NCI-H524 treated with DMSO at 0.1 percent for 48 hours (cell line): ENCODE measurements at places on chromosomes 11 and 22.

- no peak for DNase-seq
Observed at GRCh38 chr11:62707277-62707861, at the start of the genes BSCL2 and GNG3. Gene BSCL2 (minus strand): TSS chr11:62707424. CDS start chr11:62707195, 229 bp downstream. Gene GNG3 (plus strand): TSS chr11:62707676. CDS start chr11:62708296, 620 bp downstream.

- DNase-seq = no peak
Observed at GRCh38 chr22:37898441-37899181, 7.5 kb upstream of the MICALL1 start.

DNA sequence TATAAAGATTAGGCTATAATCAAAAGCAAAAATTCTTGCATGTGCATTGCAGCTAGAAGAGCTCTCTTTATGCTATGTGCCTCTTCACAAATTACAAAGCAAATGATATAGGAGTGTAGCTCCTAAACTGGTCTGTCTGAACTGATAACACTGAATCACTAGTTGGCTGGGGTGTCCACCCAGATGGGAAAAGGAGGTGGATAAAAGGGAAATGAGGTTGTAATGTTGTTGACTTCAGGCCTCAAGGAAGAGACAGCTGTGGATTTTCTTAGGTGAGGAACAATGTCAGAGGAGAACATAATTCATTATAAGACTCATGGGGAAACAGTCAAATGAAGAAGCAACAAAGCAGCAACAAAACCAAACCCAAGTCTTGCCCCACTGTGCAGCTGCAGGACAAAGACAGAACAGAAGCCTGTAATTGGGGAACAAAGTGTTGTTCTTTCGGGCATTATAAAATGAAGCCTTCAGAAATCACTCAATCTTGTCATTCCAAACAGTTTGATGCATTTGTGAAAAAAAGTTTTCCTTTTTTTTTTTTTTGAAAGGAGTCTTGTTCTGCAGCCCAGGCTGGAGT is 130.1 kb upstream of the DDI1 start:
- no peak for DNase-seq

- DNase-seq = no peak
Observed at GRCh38 chr22:27090611-27091011, 433.2 kb downstream of the MIAT start.

DNA sequence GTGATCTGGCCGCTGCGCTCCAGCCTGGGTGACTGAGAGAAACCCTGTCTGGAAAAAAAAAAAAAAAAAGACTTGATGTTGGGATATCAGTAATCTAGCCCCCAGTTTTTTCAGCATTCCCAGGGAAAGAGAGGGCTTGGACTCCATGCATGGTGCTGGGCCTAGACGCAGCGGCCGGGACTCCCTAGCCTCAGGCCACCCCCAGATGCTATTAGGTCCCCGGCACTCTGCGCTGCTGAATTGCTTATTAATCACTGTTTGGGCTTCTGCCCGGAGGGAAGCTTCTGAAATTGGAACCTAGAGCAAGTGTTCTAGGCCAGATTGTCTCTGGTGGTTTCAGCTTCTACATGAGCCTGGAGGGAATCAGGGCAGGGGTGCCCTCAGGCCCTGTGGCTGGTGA is 39.0 kb downstream of the SLCO2B1 start:
- no peak for DNase-seq

DNA sequence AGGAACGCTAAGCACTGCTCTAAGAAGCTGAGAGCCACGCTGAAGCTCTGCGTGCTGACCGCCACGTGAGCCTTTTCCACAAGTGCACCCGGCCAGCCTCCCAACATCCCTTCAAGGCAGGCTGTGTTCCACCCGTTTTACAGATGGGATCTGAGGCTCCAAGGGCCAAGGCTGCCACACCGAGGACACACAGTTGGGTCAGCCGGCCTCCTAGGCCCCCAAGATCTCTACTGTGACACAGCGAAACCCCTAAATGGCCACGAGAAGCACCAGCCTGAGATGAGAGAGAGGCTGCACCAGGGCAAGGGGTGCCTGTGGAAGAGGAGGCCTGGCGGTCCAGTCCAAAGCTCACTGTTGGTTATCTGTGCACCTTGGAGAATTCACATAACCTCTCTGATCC is 11.8 kb upstream of the CD5 start:
- DNase-seq = no peak

DNA sequence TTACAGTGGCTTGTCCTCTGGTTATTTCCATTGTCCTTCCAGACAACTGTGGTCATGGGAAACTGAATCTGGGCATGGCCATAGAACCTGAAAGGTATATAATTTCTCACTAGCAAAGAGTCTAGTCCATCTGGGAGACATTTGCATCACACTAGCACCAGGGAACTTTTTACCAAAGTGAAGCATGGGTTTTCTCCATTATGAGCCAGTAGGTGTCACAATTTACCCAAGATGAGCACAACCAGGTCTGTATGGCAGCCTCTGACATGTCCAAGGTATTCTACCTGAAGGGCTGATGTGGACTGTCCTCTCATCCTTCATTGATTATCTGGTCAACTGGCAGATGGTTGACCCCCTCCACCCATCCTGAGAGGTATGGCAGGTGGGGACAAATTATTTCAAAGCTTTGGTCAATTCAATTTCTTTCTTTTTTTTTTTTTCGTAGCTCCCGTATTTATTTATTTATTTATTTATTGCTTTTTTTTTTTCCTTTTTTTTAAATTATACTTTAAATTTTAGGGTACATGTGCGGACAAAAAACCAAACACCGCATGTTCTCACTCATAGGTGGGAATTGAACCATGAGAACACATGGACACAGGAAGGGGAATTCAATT is 425.9 kb downstream of the TMEM135 start:
- no peak for DNase-seq

DNA sequence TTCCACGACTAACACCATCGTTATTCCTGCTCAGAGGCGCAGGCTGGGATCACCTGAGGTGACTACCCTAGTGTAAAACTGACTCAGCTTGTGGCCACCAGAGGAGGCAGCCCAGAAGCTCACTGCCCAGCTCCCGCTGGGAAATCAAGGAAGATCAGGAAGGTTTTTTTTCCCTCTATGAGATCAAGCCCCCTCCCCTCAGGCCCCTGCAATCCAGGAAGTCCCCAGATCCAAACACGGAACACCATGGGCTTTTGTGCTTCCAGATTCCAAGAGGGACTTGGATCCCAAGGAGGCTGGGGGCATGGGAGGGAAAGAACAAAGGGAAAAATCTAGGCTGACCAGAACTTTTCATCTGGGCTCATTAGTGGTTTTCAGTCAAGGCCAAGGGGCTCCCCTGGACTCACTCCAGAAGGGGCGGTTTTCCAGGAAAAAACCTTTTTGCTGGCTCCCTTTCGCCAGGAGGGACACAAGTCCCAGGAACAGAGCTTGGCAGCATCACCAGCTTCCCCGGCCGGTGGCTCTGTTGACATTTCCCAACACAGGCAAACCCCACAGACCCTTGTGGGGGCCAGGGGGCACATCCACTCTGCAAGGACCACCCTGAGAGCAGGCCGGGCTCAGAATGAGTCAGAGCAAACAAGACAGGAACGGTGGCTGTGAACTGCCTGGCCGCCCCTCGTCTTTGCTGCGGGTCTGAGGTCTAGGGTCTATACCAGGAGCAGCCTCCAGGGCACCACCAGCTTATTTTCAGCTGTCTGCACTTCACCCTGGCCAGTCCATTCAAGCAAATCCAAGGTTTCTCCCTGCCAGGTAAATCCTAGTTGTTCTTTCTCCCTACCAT is 36.8 kb downstream of the MYH9 start:
- no peak for DNase-seq

DNA sequence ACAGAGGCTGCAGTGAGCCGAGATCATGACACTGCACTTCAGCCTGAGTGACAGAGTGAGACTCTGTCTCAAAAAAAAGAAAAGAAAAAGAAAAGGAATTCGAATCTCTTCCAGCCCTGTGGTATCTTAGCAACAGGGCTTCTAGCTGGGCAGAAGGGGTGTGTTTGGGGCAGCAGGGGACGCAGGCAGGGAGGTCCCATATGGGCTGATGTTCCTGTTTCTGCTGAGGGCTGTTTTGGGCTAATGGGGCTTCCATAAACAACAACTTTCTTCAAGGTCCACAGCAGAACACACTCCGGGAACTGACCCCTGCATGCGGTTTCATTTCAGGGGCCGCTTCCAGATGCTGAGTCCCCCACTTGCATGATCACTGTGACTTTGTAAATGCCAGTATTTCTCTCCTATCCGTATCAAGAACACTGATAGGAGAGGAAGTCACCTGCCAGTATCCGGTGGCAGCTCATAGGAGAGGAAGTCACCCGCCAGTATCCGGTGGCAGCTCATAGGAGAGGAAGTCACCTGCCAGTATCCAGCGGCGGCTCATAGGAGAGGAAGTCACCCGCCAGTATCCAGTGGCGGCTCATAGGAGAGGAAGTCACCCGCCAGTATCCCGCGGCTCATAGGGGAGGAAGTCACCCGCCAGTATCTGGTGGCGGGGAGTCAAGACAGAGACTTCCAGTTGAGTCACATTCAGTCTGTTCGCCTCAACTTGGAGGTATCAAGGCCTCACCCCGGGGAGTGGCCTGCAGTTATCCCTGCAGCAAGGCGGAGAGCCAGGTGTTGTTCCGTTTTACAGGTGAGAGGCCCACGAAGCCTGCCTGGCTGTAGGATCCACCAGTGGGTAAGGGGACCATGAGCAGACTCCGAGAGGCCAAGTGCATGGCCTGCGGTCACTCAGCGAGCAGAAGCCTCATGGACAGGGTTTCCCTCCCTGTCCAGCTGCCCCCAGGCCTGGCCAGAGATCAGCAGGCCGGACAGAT is 8.3 kb upstream of the FGF19 start:
- DNase-seq = no peak

- no peak for DNase-seq
Observed at GRCh38 chr11:75931124-75931523, 116.1 kb downstream of the UVRAG start.

- DNase-seq = no peak
Observed at GRCh38 chr11:134504146-134504905, 92.3 kb upstream of the B3GAT1 start.

DNA sequence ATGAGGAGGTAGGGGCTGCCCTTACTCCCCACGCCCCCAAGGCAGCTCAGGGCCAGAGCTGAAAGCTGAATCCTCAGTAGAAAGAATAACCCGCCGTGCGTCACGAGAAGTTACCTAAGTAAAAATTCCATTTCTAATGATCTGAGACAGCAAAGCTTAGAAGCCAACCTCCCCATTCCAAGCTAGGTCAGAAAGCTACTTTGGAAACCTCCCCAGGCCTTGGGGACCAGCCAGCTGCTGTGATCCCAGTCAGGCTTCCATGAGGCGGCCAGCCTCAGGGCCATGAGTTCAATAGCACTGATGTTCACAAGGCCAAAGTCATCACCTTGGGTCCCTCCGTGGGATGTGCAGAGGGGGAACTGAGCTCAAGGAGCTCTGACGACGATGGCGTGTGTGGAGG is 6.9 kb downstream of the SHISAL1 start:
- no peak for DNase-seq

- DNase-seq = no peak
Observed at GRCh38 chr11:7638710-7639642, 34.3 kb downstream of the CYB5R2 start.

- DNase-seq = peak; percentile 12
Observed at GRCh38 chr11:20397281-20397680, 9.8 kb downstream of the PRMT3 start.

DNA sequence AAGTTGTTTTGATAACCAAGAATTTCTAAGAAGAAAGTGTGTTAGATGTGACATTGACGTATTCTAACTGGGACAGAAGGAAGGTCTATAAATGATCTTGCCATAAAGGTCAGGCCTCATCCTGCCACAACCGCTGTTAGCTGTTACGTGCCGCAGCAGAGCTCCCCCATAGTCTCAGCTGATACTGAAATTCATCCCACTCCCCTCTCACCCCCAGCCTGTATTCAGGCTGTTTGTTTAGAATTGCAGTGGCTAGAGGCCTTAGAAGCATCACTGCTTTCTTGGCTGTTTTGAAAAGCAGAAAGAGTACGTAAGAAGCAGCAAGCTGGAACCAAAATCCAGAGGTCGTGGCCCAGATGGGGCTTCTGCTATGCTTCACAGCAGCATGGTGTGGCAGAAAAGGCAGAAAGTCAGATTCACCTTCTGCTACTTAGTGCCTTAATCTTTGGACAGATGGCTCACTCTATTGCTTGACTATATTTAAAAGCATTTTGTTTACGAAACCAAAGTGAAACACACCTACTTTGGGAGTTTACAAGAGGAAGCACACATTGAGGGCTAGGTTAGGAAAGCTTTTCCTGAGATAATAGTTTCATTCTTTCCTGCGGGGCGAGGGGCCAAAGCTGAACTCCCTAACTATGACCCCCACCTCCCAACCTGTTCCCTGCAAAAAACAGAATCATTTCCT is 950 bp upstream of the LAYN start:
- DNase-seq = peak; percentile 41

- no peak for DNase-seq
Observed at GRCh38 chr11:116714902-116715301, 57.9 kb downstream of the BUD13 start.

- no peak for DNase-seq
Observed at GRCh38 chr11:43810929-43811596, 69.6 kb upstream of the ALKBH3 start.

DNA sequence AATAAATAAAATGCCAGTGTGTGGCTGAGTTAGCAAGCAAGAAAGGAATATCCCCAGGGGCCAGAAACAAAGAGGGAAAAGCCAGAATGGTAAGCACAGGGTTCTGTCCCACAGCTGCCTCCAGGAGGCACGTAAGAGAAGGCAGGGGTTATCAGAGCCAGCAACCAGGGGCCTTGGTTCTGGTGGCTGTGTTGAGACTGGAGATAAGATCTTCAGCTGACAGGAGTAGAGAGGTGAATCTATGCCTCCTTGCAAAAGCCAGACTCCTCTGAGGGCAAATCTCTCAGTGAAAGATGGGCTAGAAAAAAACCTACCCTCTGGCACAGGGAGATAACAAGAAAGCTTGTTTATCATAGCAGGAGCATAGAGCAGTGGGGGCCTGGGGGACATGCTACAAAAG is 29.8 kb upstream of the NFAM1 start:
- DNase-seq = no peak

DNA sequence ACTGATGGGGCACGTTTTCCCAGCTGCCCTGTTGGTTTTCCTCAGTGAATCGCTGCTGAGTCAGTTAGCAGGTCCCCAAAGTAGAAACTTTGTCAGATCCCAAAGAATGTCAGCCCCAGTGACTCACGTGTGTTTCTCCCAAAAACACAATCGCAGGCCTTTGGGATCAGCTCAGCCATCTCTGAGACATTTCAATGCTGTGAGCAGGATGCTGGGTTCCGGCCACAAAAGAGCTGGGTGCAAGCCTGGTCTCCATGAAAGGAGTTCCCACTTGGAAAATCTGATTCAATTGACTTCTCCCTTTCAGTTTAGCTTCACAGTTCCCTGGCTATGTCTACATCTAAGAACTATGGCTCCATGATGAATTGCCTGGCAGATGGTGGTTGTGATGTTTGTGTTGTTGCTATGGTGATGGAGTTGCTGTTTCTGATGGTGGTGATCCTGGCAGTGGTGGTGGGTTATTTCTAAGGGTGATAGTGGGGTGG is 28.0 kb downstream of the MYEOV start:
- DNase-seq = no peak

GRCh38 chr11:12930850-12931249 is 78.3 kb upstream of the RASSF10 start:
- no peak for DNase-seq
